ENCODE measurements at places on chromosomes 2 and 18.

GRCh38 chr2:97844311-97844859, 131.0 kb downstream of the ZAP70 start:
- DNase-seq, result no peak

DNA sequence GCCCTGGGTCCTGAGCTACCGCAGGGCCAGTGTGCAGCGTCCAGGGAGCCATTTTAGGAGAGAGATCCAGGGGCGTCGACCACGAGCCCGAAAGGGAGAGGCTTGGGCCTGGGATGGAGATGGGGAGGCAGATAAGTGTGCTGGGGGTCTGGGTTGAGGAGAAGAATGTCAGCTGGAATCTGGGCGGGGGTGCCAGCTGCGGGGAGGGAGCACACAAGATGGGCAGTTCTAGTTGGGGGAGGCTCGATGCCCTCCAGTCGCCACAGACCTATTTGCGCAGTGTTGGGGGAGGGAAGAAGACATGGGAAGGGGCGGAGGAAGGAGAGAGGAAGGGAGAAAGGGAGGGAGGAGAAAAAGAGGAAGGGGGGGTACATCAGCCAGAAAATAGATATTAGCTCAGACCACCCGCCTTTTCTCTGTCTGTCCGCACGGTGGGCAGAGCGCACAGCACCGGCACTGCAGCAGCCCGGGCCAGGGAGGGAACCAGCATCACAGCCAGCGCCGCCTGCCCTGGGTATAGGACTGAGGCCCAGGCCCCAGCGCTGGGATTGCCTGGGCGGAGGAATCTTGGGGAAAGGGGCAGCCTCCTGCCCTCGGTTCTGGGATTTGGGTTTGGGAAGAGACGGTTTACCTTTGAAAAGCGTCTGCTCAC, 1.9 kb upstream of the HOXD11 start:
- no peak for DNase-seq

DNA sequence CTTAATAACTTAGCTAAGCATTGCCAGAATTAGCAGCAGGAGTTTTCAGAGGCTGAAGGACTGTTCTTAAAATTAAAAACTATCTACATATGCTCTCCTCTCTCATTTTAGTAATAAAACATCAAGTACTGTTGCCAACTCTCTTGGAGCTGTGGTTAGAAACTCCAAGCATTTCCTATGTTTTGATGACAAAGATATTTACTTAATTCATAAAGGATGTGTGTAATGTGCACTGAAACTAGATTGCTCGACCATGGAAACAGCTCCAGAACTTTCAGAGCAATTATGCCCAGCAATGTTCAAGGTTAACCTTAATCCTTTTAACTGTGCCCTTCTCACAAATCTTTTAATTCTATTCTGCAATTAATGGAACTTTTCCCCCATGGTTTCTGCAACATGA, 8.4 kb downstream of the GRP start:
- no peak for DNase-seq

DNA sequence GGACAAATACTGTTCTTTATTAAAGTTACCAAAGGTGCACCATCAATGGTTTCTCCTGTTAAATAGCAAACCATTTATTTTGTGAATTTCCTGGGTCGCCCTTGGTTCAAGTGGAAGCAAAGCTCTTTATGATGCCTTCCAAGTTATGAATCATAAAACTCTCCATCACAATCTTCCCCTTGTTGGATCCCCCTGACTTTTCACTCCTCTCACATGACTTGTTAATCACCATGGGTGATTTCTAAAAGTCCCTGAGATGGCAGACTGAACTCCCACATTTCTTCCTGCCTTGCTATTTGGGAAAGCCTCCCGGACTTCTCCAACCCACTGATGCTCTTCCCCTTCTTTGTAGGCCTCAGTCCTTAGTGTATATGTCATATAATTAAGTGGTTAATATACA, 176.0 kb downstream of the THADA start:
- DNase-seq, result no peak

GRCh38 chr2:189300916-189301315, 121.4 kb upstream of the COL5A2 start:
- no peak for DNase-seq

DNA sequence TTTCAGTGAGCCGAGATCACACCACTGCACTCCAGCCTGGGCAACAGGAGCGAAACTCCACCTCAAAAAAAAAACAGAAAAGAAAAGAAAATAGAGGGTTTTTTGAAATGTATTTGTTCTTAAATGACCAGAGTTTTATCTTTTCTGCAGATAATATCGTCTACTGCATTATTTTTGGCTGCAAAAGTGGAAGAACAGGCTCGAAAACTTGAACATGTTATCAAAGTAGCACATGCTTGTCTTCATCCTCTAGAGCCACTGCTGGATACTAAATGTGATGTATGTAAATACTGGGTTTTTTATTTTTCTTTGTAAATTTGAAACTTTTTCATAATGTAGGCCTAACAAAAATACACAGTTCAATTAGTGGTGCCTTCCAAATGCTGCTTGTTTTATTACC, 18.1 kb downstream of the CCNT2 start:
- no peak for DNase-seq

GRCh38 chr18:54947091-54947490, 12.2 kb downstream of the CCDC68 start:
- DNase-seq, result no peak

- no peak for DNase-seq
Measured at GRCh38 chr18:13434854-13435253, 216.3 kb downstream of the LDLRAD4 start.

All from chondrocyte (in vitro differentiated cells).